Astrocyte (in vitro differentiated cells and primary cell): ENCODE measurements at places on chromosomes 16 and 17. TPM values are rescaled to one million over a fixed set of nuclear protein-coding genes. Genes with fewer than 3 reads are reported as not detected.

DNA sequence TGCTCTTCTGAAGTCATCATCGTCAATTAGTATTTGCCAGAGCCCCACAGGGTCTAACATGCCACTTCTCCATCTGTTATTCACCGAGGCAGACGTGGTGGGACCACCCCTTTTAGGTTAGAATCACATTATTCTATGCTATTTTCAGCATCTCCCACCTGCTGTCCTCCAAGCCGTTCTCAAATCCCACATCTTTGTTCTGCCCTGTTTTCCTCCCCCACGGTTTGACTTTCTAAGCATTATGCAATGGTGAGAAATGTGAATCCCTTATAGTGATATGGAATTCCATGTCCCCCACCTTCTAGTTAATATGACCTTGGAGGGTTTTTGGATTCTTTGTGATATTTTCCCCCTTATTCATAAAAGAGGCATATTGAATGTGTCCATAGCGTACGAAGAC is 634.1 kb upstream of the RBFOX1 start:
- H3K36me3 ChIP-seq: no peaks in the 10 kb centered on the region
- H3K4me1 ChIP-seq: no peaks in the 10 kb centered on the region
- H3K27ac ChIP-seq: no peak overlapping the region
- H3K4me3 ChIP-seq: no peak overlapping the region
- DNase-seq: no peak

GRCh38 chr17:57447357-57447989 is 191.2 kb downstream of the MSI2 start:
- no peaks in the 10 kb centered on the region for H3K36me3 ChIP-seq
- H3K4me1 ChIP-seq: peaks cover 41% of the 10 kb centered on the region
- DNase-seq: no peak
- H3K27me3 ChIP-seq: no peaks in the 10 kb centered on the region
- no peak overlapping the region for H3K4me3 ChIP-seq

DNA sequence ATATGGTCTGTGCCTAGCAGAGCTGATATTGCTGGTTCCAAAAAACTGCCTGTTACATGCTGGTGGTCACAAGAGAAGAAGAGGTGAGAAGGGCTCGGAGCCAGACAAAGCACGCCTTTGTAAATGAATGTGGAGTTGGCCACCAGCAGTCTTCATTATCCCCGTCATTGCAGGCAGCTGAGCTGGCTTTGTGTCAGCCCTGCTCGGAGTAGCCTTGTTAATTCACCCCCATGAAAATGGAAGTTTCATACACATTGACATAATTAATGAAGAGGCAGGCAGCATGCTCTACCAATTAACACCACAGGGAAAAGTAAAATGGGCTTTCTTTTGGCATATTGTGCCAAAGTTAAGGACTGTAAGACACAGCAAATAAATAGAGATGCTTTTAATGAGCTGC is 113.7 kb upstream of the RBFOX1 start:
- H3K4me1 ChIP-seq: no peaks in the 10 kb centered on the region
- no peak overlapping the region for H3K27ac ChIP-seq
- no peaks in the 10 kb centered on the region for H3K36me3 ChIP-seq
- H3K27me3 ChIP-seq: no peaks in the 10 kb centered on the region

DNA sequence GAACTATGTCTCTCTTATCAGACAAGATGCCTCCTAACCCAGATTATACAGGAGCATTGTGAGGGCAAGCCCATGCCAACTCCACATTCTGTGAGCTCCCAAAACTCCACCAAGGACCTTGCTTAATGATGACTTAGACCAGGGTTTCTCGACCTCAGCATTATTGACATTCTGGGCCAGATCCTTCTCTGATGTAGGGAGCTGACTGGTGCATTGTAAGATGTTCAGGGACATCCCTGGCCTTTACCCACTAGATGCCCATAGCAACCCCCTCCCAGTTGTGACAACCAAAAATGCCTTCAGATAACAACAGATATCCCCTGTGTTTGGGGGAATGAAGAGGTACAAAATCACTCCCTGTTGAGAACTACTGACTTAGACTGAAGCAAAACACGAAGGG is 43.6 kb downstream of the HOXB1 start:
- H3K36me3 ChIP-seq: no peaks in the 10 kb centered on the region
- no peaks in the 10 kb centered on the region for H3K27me3 ChIP-seq
- no peak for DNase-seq
- peak overlapping the region; percentile 100 for H3K27ac ChIP-seq
- H3K4me1 ChIP-seq: peaks cover 37% of the 10 kb centered on the region

GRCh38 chr16:59260892-59261291 is 526.8 kb upstream of the GOT2 start:
- no peaks in the 10 kb centered on the region for H3K36me3 ChIP-seq
- no peaks in the 10 kb centered on the region for H3K4me1 ChIP-seq
- no peak overlapping the region for H3K27ac ChIP-seq
- H3K4me3 ChIP-seq: no peak overlapping the region

Gene ICAM2
- total RNA-seq: not detected in 2 replicates

Gene APOBR
- not detected in 2 replicates for total RNA-seq
